ENCODE measurements at places on chromosomes 16 and 17.

- peak; percentile 61 for DNase-seq
These were observed 64.6 kb downstream of the USP32 start for GRCh38 chr17:60327134-60327900.

GRCh38 chr17:81271226-81271625, 23.9 kb downstream of the SLC38A10 start:
- DNase-seq = no peak

- no peak for DNase-seq
These were observed 77.3 kb downstream of the MPRIP start for GRCh38 chr17:17119533-17119932.

DNA sequence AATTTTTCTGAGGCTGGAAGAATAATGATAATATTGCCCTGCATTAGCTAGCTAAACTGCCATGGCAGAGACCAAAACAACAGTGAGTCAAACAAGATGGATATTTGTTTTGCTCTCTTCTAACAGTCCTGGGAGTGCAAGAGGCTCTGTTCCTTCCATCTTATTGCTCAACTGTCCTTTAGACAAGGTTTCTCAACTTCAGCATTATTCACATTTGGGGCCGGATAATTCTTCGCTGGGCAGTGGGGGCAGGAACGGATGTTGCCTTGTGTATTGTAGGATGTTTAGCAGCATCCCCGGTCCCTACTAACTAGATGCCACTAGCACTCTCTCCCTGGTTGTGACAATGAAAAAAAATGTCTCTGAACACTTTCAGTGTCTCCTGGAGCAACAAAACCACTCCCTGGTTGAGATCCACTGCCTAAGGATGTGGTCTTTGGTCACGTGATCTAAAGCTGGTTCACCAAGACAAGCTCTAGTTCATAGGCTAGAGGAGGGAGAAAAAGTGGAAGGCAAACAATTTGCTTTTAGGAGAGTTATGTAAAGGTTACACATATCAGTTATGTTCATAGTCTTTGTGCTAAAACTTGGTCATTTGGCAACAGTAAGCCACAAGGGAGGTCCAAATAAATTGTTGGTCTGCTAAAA, 144.4 kb downstream of the PCTP start:
- DNase-seq = no peak

GRCh38 chr17:42584880-42585279, 7.4 kb upstream of the PSMC3IP start:
- DNase-seq = no peak

GRCh38 chr17:17887752-17888304, 51.0 kb upstream of the SREBF1 start:
- DNase-seq = no peak

GRCh38 chr16:17270111-17270510, 200.6 kb downstream of the XYLT1 start:
- no peak for DNase-seq

DNA sequence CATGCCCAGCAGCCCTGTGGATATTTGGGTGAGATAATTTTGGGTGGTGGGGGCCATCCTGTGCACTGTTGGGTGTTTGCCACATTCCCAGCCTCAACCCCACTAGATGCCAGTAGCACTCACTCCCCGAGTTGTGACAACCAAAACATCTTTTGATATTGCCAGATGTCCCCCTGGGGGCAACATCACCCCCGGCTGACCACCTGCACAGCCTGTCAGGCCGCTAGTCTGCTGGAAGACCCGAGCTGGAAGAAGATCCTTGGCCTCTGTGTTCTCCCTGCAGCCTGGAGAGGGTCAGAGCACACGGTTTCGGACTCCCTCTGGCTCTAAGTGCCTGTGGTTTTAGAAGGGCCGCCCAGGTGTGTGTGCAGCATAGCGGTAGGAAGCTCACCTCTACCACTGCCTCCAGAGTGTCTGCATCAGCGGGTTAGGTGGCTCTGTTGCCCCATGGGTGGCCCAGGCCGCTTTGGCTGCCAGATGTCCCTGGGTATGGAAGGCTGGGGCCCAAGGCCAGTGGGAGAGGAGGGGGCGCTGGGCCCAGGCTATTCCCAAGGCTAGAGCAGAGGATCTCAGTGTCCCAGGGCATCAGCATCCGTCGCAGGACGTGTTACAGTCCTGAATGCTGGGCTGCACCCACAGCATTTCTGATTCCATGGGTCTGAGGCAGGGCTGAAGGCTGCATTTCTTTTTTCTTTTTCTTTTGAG, 195.8 kb upstream of the GSE1 start:
- DNase-seq = no peak

DNA sequence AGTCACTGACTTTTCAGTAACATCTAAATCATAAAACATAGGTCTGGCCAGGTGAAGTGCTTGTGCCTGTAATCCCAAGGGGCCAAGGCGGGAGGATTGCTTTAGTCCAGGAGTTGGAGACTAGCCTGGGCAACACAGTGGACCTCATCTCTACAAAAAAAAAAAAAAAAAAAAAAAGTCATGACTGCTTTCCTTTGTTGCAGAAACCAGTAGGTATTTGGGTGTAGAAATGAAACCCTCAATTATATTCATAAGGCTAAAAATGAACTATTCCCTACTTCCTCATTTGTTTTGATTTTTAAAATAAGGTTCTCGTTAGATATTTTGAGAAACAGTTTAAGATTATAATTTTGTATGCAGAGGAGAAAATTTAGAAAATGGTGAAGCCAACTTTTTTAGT, 26.0 kb downstream of the PITPNC1 start:
- no peak for DNase-seq

- no peak for DNase-seq
These were observed 1.1 kb downstream of the UNC13D start for GRCh38 chr17:75842963-75843576.

GRCh38 chr17:80031691-80032430, 3.8 kb downstream of the TBC1D16 start:
- no peak for DNase-seq

- DNase-seq = no peak
These were observed 28.8 kb downstream of the IGFBP4 start for GRCh38 chr17:40471846-40472732.

DNA sequence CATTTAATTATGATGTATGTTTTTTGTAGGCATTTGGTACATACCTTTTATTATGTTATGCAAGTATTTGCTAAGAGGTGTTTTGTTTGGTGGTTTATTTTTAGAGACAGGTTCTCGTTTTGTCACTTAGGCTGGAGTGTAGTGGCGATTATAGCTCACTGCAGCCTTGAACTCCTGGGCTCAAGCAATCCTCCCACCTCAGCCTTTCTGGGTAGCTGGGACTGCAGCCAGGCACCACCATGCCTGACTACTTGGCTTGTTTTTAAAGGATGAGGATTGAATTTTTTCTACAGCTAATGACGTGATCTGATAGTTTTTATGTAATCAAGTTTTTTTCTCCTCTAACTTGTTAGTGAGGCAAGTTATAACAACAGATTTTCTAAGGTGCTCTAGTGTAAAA, 199.6 kb downstream of the SPECC1 start:
- DNase-seq = no peak

DNA sequence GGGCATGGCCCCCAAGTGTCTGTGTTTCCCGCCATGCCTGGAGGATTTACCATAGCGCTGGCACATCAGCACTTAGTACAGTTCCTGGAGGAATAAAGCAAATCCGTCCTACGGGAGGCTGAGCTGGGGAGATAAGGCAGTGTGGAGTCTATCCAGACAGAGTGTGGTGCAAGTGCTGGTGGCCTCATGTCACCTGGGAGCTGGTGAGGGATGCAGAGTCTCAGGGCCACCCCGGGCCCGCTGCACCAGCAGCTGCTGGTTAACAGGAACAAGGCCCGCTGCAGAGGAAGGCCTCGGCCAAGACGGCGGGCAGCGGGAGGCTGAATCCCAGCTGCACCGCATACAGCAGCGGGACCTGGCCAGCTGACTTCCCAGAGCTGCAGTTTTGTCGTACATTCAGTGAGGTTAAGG, 57.3 kb upstream of the CDC42EP4 start:
- DNase-seq = no peak

DNA sequence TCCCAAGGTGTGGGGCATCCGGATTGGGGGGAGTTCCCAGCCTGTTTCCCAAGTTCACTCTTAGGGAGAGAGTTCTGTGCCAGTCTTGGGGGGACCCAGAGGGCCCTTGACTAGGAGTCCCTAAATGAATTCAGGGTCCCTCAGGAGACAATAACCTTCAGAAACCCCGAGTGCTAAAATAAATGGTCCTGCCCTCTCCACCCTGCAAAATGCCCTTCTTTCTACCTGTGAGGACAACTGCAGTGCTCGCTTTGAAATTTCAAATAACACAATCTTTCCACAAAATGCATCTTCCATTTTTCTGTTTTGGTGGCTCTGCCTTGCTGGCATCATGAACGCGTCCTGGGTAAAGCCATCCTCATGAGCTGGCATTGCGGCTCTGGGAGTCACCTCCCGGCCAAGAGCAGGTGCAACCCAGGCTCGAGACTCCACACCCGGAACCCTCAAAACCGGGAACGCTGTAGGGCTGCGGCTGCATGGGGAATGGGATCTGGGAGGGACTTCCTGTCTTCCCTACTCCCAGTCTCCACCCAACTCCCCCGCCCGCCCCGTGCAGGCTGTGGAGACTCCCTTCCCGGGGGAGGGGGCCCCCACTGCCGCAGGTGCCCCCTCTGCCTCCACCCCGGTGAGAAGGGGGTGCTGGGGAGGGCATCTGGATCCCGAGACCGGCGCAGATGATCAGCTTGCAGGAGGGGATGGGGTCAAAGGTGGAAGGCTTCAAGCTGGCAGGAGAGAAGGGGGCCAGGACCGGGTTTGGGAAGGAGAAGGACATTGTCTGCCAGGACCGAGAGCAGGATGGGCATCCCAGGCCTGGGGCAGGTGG, at the start of gene ZNF205:
Gene ZNF205 (plus strand): TSS at position 529 of the 823 bp plus-strand sequence. CDS start 845 bp downstream, outside the sequence.
- peak; percentile 77 for DNase-seq

- DNase-seq = no peak
These were observed 921.4 kb upstream of the EEF2KMT start for GRCh38 chr16:6018848-6019489.

- no peak for DNase-seq
These were observed 17.3 kb upstream of the CLEC18B start for GRCh38 chr16:74438492-74438979.

- no peak for DNase-seq
These were observed 4.1 kb downstream of the IL4R start for GRCh38 chr16:27317738-27318391.

DNA sequence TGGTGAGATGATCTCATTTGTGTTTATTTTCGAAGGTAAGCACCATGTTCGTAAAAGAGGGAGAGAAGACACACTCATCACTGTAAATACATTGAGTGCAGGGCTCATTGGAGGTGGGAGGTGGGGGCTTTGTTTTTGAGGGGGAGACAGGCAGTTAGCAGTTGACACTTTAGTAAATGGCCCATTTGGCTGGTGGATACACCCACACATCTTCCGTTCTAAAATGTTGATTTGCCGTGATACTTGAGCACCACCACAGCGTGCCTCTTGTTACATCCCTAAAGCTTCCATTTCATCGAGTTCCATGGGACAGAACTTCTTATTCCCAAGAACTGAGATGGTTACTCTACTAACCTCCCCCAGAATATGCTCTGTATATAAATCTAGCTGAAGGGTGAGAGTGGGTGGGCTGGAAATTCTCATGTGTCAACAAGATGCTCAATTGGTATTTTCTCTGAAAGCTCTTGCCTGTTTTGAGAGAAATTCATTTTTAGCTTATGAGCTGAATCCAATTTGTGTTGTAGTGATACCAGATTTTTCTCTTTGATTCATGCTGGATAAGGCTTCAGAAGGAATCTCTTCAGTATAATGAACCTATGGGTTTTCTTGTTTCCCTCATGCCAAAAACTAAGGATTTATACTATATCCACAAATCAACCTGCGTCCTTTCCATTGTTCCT, 314.3 kb downstream of the RBFOX1 start:
- DNase-seq = no peak

DNA sequence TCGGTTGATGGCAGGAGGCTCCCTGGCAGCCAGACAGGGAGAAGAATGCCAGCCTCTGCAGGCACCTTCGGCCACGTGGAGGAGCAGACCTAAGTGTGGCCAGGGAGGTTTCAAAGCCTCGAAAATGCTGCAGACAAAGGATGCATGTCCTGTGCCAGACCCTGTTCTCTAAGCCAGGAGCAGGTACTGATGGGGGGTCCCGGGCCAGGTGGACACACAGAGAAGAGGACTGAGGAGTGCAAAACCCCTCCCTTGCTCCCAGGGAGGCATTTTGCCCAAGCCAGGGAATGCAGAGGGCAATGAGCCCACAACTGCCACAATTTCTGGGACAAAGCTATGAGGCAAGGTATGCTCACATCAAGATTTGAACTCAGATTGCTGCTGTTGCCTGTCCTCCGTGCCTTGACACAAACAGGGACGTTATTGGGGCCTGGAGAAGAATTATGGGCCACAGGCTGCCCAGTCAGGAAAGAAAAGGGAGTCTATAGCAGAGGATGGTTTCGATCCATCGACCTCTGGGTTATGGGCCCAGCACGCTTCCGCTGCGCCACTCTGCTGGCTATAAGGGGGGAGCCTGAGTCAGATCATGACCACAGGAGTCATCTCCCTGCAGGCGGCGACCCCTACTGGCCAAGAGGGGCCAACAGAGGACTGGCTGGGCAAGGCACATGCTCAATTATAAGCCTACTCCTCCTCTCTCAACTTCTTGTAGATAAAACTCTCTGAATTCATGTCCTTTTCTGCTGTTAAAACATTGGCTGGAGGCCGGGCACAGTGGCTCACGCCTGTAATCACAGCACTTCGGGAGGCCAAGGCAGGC, 25.1 kb upstream of the FOXK2 start:
- DNase-seq = peak; percentile 39

DNA sequence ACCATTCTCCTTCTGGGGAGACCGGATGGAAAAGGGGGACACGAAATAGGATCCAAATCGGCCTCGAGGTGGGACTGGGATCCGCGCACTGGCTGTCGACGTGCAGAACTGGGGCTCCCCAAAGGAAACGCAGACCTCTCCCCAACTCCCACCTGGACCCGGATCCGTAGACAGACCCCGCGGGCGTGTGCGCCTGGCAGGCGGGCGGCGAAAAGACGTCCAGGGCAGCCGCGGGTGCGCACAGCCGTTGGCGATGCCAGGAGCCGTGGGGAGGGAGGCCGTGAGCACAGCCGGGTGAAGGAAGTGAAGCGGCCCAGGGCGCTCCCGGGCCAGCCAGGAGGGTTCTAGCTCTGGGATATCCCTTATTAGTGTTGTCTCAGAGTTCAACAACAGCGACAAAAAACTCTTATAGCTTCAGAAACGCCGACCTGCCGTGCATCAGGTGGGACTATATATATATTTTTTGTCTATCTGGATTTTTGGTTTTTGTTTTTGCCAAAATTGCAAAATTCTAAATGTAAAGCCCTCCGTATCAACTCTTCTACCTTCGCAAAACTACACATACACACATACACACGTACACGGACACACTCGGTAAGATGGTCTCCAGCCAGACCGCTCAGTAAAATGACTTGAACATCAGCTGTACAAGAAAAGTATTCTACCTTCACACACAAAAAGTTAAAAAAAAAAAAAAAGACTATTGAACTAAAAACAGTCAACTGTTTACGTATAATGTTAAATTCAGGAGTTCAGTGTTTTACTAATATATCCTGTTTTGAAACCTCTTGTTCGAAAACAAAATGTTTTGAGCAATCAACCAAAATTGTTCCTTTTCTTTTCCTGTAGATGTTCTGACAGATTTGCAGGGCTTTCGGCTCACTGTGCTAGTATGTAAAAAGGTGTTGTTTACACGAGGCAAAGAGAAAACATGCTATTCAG, 5.2 kb upstream of the AATF start:
- DNase-seq = no peak

Measured in NCI-H2029 (cell line).